ENCODE measurements at places on chromosomes 11 and 22.

- no peak for DNase-seq
Observed at GRCh38 chr11:128206461-128206860, 380.9 kb downstream of the ETS1 start.

- DNase-seq: no peak
Observed at GRCh38 chr22:30566125-30566524, 8.3 kb downstream of the GAL3ST1 start.

- DNase-seq: no peak
Observed at GRCh38 chr11:117936973-117937372, 7.8 kb upstream of the TMPRSS13 start.

DNA sequence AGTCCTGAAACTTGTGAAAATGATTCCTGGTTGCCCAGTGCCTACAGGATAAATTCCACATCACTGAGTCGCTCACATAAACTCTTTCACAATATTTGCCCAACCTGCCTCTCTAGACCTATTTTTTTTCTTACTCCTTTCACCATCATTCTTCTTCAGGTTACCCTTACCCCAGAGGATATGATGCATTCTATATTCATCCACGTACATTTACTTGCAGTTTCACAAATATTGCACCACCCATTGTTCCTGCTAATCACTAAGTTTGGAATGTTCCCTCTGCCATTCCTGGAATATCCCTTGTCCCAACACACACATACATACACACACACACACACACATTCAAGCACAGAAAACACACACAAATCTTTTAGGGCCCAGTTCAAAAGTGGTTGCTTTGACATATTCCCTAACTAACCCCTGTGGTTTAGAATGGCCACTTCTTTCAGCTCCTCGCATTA is 379.5 kb downstream of the ETS1 start:
- DNase-seq: no peak

DNA sequence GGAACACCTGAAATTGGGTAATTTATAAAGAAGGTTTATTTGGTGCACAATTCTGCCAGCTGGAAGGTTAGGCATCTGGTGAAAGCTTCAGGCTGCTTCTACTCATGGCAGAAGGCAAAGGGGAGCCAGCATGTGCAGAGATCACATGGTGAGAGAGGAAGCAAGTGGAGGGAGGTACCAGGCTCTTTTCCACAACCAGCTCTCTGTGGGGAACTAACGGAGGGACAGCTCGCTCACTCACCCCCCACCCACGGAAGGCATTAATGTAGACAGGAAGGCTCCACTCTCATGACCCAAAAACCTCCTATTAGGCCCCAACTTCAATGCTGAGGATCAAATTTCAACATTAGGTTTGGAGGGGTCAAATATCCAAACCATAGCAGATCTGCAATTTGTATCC is 75.6 kb upstream of the ARHGAP32 start:
- DNase-seq: no peak

GRCh38 chr22:36191106-36191836 is 10.3 kb downstream of the APOL4 start:
- no peak for DNase-seq

- no peak for DNase-seq
Observed at GRCh38 chr11:57647372-57647771, 2.3 kb downstream of the YPEL4 start.

- no peak for DNase-seq
Observed at GRCh38 chr22:40108396-40108795, 69.3 kb upstream of the TNRC6B start.

DNA sequence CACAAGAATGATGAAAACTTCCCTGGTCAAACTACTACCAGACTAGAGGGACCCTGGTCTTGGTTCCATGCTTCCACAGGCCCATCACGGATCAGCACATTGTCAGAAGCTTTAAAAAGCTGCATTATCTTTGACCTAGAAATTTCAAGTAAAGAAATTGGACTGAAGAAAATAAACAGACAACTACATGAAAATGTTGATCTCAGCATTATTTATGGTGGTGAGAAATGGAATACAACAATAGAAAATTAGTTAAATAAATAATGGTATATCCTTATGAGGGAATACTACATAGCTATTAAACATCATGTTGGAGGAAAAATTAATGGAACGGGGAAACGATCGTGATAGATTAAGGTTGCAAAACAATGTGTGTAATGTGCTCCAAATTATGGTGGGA is 13.7 kb downstream of the TENM4 start:
- DNase-seq: no peak

- no peak for DNase-seq
Observed at GRCh38 chr22:42673898-42674401, 24.8 kb upstream of the CYB5R3 start.

- DNase-seq: no peak
Observed at GRCh38 chr11:84211896-84212295, 925.7 kb upstream of the CCDC90B start.

- no peak for DNase-seq
Observed at GRCh38 chr22:43449205-43449830, 37.5 kb downstream of the MPPED1 start.

DNA sequence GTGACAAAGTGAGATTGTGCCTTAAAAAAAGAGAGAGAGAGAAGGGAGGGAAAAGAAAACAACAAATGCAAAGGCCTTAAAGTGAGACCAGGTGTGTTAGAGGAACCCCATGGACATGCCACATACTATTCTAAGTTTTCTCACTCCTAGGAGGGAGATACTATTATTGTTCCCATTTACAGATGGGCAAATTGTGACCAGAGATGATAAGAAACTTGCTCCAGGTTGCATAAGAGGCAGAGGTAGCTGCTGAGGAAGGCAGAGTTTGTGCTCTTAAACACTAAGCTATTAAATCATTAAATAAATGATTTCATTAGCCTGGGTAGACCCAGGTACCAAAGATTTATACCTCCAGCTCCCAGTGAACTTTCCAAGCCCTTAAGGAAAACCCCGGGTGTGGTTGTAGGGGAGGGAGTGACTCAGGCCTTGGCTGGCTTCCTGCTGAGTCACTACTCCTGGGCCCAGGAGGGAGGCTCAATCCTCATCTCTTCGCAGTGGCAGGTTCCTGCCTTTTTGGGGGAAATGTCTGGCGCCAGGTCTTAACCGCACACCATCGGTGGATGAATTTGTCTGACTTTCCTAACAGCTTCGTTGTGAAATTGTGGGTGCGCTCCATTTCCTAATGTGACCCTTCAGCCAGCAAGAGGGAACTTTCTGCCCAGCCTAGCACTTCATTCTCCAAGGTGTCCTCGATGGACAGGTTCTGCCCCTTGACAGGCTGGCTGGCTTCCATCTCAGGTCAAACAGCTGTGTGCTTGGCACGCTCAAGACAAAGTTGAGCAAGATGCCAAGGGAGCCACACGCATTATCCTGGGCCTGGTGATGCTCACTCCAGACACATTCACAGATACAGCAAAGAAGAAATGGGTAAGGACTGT is 33.4 kb upstream of the PTPRJ start:
- peak; percentile 25 for DNase-seq

GRCh38 chr22:25120093-25120561 is 79.5 kb upstream of the CRYBB3 start:
- DNase-seq: no peak

- DNase-seq: no peak
Observed at GRCh38 chr22:43471606-43472135, 59.9 kb downstream of the MPPED1 start.

DNA sequence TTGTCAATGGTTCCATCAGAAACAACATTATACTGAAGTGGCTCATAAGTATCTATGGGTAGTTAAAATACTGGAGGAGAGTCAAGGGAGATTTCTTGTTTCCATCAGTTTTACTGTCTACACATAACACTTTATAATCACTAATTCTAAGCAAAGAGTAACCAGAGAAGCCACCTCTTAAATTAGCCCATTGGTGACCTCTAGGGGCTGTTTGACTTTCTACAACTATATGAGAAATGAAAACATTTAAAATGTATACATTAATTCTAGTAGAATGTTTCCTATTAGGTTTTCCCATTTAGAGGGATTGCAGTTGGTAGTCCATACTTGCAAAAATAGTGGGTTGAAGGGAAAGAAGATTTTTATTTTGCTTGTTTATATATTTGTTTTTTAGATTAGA is 504.3 kb downstream of the FAM181B start:
- no peak for DNase-seq

- DNase-seq: no peak
Observed at GRCh38 chr11:76119779-76120178, 86.5 kb downstream of the WNT11 start.

DNA sequence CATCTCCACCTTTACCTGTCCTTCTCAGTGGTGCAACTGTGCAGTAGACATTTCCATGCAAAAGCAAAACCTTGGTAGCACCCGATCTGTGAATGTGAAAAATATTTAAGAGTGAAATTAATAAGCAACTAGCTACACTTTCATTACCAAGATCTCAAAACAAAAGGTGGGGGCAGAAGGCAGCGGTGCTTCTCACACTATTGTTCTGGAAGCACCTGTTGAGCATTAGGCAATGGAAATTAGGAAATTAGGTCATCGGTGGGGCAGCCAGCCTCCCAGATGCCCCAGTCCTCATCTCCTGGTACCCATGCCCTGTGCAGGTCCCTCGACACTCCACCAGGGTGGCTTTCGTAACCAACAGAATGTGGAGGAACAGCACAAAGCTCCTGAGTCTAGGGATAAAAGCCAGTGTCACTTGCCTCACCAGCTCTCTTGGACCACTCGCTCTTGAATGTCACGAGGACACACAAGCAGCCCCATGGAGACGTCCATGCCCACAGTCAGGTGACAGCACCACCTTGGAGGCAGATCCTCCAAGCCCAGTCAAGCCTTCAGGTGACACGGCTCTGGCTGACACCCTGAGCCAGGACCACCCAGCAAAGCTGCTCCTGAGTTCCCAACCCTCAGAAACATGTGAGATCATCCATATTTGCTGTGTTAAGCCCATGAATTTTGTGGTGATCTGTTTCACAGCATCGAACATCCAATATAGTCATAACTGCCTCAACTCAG is 3.3 kb downstream of the LTO1 start:
- no peak for DNase-seq

DNA sequence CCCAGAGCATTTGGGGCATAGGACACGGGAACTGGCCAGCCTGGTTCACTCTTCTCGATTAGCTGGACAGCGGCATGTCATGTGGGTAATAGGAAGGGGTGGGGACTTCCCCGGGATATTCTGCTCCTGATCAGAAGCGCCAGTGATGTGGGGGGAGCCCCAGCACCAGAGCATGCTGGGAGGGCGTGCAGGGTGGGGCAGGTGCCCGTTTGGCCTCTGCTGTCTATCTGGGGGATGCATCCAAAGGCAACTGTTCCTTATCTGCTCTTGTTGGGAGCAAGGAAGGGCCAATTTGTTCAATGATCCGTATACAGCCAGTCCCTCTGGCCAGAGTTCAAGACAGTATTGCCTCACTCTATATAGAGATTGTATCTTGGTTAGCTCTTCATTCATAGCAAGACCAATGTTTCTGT is 43.6 kb downstream of the PPARA start:
- DNase-seq: no peak

GRCh38 chr22:34696557-34696956 is 369.4 kb upstream of the ISX start:
- DNase-seq: no peak

DNA sequence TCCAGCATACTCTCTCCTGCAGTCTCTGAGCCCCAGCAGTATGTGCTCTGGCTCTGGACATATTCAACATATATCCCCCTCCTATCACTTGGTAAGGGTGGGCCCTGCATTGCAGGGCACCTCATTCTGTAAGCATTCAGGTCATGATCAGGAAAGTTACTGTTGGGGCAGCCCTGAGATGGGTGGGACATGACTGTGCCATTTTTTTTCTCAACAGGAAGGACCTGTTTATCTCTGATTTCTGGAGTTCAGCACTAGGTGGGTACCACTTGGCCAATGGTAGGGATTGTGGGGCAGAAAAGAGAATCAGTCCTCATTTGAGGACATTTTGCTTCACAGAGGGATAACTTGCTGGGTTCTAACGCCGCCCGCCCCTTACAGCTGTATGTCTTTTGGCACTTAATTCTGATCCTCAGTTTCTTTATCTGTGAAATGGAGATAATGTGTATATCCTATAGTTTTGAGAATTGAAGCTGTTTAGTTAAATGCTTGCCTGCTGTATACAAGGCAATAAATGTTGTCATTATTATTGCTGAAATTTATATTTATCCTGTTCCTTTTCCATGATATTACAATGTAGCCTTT is 2.2 kb downstream of the SRRD start:
- DNase-seq: no peak
